Trophoblast cell (in vitro differentiated cells and primary cell): ENCODE measurements at places on chromosomes 4 and X.

GRCh38 chr4:155777971-155778735 is 19.3 kb downstream of the GUCY1B1 start:
- DNase-seq = no peak

DNA sequence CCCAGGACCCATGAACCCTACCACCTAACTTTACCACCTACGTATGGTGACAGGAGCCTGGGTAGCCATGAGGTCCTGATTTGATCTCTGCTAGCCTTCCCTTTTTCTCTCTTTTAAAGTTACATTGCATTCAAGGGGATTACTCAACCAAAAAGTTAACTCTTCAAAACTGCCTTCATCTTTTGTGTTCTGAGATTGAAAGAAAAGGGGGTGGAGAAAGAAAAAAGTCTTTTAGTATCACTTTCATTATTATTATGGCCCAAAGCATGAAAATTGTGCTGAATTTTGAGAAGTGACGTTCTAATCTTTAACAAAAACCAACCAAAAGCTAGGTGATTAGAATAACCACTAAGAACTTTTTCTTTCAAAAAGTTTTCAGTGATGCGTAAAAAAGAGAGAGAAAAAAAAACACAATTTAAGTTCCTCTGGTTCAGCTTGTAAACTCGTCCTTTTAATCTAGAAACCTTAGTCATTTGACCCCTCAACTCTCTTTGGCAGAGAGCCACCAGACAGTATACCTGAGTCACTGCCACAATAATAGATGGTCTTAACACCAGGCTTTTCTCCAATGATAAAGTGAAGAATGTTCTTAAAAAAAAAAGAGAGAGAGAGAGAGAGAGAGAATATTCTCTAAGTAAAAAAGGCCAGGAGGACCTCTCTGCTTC is 347.4 kb upstream of the FGF13 start:
- no peak for DNase-seq

DNA sequence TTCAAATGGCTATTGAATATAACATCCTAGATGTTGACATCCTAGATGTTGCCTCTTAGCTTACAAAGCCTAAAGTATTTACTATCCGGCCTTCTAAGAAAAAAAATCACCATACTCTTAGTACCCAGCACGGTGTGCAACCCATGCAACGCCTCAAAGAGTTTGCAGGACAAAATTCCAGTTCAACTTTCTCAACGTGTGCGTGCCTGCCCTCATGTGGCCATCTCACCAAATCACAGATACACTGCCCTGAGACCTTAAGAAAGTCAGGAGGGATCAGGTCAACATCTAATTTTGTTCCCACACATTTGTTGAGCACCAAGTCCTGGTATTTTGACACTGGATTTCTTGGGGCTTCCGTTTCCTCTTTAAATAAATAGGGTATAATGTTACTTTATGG is 68.3 kb downstream of the CRMP1 start:
- DNase-seq = peak; percentile 40

- DNase-seq = no peak
These were observed 13.5 kb downstream of the MSANTD1 start for GRCh38 chr4:3262208-3263052.

- DNase-seq = no peak
These were observed 10.5 kb downstream of the CD99L2 start for GRCh38 chrX:150887906-150888465.

DNA sequence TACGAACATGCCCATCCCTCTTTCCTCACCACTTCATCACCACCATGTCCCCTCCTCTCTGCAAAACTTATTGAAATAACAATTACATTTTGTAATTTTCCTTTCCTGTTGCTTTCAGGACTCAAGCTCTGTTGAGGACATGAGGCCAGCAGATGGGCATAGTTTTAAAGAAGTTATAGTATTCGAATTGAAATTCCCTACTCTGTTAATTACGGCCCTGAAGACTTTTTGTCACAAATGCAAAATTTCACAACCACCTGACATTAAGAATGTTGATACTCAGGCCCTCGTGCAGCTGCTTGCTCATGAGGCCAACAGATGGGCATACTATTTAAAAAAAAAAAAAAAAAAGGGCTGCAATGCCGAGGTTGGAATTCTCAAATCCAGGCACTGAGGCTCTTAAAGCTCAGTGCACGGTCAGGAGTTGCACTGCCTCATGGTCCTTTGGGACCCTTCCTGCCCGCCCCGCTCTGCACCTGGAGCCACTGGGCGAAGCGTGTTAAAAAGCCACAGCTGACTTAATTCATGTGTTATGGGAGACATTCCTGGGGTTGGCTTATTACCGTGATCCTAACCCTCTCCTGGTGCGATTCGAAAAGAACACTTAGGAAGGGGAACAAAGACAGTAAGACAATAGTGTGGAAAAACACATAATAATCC is 34.2 kb upstream of the FAT1 start:
- peak; percentile 39 for DNase-seq

DNA sequence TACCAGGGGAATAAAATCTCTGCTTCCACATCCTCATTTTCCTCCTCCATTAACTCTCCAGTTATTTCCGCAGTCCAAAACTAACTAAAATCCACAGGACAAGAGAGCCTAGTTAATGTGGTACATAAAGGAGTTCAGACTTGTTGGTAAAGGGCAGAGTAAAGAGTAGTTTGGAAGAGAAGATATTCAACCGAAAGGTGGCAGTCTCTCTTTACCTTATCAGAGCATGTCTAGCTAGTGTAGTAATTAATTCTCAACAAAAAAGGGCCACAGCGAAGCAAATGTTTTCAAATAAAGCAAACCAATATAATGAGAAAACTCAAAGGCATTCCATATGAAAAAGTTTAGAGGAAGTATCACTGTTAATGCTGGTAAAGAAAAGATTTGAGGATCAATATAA is 286.5 kb downstream of the GLUD2 start:
- peak; percentile 13 for DNase-seq
